Natural killer cell (primary cell): ENCODE measurements at places on chromosomes 13 and 19. TPM values are rescaled to one million over a fixed set of nuclear protein-coding genes. Genes with fewer than 3 reads are reported as not detected.

DNA sequence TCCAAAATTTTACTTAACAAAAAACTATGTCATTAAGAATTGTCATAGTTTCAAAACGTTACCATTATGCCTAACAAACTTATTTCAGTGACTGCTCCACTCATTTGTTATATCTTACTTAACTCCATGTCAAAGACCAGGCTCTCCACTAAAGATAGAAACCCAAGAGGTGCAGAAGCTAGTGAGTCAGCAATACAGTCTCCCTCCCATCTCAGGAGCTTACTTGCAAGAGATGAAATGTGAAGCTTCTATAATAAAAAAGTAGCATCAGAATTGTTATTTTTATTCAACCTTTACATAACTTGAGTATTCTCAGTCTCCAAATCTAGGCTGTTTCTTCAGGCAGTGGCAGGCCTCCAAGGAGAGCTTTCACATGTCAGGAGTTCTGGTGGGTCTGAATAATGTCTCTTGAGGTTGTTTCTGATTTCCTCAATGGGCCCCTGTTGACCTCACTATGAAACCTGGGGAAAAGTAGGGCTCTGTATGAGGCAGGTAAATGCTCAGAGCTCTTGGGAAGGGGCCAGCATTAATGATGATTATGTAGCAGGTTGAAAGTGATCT is 242.0 kb downstream of the NDFIP2 start:
- H3K27me3 ChIP-seq = no peaks in the 10 kb centered on the region
- H3K4me1 ChIP-seq = no peaks in the 10 kb centered on the region
- no peak for DNase-seq
- no peaks in the 10 kb centered on the region for H3K36me3 ChIP-seq
- H3K27ac ChIP-seq = no peak overlapping the region

GRCh38 chr13:94556621-94557020 is 39.3 kb downstream of the TGDS start:
- no peaks in the 10 kb centered on the region for H3K36me3 ChIP-seq
- H3K4me1 ChIP-seq = no peaks in the 10 kb centered on the region
- H3K27ac ChIP-seq = no peak overlapping the region

GRCh38 chr19:41039806-41040205 is 48.4 kb upstream of the CYP2A13 start:
- H3K4me1 ChIP-seq = no peaks in the 10 kb centered on the region
- H3K4me3 ChIP-seq = no peak overlapping the region
- DNase-seq = no peak
- H3K36me3 ChIP-seq = no peaks in the 10 kb centered on the region
- H3K27ac ChIP-seq = no peak overlapping the region
- no peaks in the 10 kb centered on the region for H3K27me3 ChIP-seq

GRCh38 chr19:737591-738093 is 13.3 kb upstream of the MISP start:
- no peak overlapping the region for H3K27ac ChIP-seq
- H3K4me3 ChIP-seq = no peak overlapping the region
- H3K36me3 ChIP-seq = no peaks in the 10 kb centered on the region
- H3K27me3 ChIP-seq = no peaks in the 10 kb centered on the region
- H3K4me1 ChIP-seq = peaks cover 19% of the 10 kb centered on the region

Gene GPC6
- total RNA-seq = not detected

Gene TRAPPC6A
- 38.0 TPM for total RNA-seq

DNA sequence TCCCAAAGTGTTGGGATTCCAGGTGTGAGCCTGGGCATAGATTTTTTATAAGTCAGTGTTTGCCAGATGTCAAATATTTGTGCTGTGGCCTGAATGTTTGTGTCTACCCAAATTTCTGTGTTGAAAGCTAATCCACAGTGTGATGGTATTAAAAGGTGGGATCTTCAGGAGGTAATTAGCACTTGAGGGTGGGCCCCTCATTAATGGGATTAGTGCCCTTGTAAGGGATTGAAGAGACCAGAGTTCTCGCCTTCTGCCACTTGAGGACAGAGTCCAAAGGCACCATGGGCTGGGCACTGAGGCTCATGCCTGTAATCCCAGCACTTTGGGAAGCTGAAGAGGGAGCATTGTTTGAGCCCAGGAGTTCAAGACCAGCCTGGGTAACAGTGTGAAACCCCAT is 9.7 kb upstream of the FBXO17 start:
- no peak overlapping the region for H3K4me3 ChIP-seq
- DNase-seq = no peak
- H3K27ac ChIP-seq = no peak overlapping the region
- H3K36me3 ChIP-seq = no peaks in the 10 kb centered on the region
- no peaks in the 10 kb centered on the region for H3K27me3 ChIP-seq
